ENCODE measurements at places on chromosomes 3 and 15.

GRCh38 chr3:73383470-73384049 lies 241.2 kb downstream of the PDZRN3 start:
- DNase-seq: no peak

GRCh38 chr15:38228618-38229017 lies 24.0 kb upstream of the SPRED1 start:
- no peak for DNase-seq

DNA sequence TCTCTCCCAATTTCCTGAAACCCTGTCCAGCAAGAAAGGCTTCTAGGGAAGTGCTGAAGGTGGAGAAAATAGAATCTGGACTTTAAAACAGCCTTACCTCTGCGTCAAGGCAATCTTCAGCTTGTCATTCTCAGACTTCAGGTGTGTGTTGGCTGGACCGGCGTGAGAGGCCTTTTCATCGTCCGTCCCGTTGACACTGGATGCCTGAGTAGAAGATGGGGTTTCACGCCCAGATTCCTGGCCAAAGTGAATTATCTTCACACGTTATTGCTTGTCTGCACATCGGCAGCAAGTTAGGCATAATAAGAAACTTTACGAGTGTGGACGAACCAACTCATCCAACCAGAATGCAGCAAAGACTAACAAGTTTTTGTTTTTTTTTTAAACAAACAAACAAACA lies 49.5 kb downstream of the WHAMM start:
- DNase-seq: no peak

DNA sequence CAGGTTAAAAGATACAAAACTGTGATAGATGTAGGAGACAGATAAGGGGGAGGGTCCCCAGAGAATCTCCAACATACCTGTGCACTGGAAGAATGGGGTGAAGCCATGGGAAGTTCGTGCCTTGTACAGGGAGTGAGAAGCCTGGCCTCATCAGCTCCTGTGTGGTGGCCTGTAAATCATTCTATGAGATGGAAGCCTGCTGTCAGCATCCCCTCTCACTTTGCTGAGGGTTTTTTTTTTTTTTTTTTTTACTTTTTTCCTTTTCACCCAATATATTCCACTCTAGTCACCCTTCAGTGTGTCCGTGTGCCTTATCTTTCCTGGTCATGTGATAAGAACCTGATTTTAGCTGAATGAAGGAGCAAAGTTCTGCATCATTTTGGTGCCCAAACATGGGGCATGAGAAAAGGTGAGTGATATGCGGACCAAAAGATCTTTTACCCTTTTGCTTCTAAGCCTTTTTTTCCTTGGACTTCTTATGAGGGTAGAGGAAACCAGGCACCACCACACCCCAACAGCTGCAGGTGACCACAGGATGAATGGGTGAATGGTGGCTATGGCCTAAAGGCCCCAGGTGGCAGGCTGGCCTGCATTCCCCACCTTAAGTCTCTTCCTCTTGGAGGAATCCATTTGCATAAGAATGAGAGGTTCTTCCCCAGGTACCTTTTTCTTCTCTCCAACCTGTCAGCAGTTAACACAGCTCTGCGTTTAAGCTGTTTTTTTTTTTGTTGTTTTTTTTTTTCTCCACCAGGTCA lies 1345.0 kb downstream of the NSUN3 start:
- DNase-seq: no peak

- no peak for DNase-seq
These were observed 6.9 kb downstream of the PLXND1 start for GRCh38 chr3:129599607-129600006.

- no peak for DNase-seq
These were observed 30.3 kb downstream of the SYNM start for GRCh38 chr15:99135194-99135593.

- peak; percentile 11 for DNase-seq
These were observed 19.5 kb upstream of the COMMD2 start for GRCh38 chr3:149771652-149772271.

GRCh38 chr3:29245441-29245840 lies 35.4 kb upstream of the RBMS3 start:
- DNase-seq: no peak

- DNase-seq: no peak
These were observed 186.8 kb upstream of the CGNL1 start for GRCh38 chr15:57189466-57189865.

GRCh38 chr15:41031232-41032078 lies 78.2 kb downstream of the CHAC1 start:
- DNase-seq: no peak
